ENCODE measurements at places on chromosomes 2 and 18.

- DNase-seq, result peak; percentile 16
Observed at GRCh38 chr18:73891572-73892421, 255.8 kb downstream of the FBXO15 start.

DNA sequence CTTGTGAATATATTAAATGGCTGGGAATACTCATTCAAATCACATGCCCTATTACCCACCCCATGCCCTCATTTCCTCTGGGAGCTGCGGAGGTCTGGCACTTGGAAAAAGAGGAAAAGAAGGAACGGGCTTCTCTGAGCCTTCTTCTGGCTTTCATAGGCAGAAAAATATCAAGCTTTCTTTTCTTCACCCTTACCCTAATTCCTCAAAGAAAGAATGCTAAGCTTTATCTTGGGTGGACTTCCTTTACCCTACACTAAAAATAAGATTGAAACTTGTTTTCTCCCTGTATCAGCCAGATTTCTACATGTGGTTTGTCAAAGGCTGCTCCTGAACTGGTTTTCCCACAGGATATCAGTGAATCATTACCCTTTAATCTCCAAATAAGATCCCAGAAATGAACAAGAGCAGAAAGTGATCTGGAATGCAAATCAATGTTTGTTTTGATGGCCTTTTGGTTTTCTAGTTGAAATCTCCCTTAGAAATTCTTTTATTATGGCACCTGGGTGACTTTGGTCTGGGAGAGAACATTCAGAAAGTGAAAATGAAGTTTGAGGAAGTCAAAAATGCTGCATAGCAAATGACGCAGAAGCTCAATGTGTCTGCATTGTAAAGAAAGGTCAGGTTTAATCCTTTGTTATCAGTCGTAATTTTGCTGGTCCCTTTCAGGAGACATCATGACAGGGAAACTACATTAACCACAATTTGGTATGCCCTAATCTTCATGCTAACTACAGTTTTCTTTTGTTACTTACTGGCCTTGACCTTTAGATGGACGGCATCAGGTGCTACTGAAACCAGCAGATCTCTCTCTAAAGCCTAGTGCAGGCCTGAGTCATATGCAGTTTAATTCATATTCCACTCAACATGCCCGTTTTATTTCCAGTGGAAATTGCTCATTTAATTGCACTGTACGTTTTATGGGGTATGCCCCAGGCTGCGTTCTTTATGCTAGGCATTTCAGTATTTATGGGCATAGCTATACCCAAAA lies 46.6 kb upstream of the HNRNPA3 start:
- no peak for DNase-seq

DNA sequence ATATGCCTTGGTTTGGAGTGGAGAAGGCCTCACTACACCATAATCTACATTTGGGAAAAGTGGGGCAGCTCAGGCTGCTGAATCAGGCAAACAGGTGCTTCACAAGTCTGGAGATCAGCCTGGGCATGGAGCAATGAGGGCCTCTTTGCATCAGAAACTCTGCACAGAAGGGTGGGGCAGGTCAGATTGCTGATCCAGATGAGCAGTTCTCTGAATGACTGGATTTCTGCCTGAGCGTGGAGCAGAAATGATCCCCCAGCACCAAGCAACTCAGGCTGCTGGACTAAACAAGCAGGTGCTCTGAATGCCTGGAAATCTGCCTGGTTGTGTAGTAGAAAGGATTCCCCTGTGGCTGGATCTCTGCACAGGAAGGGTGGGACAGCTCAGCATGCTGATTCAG lies 605.3 kb upstream of the ZNF804A start:
- DNase-seq, result no peak

DNA sequence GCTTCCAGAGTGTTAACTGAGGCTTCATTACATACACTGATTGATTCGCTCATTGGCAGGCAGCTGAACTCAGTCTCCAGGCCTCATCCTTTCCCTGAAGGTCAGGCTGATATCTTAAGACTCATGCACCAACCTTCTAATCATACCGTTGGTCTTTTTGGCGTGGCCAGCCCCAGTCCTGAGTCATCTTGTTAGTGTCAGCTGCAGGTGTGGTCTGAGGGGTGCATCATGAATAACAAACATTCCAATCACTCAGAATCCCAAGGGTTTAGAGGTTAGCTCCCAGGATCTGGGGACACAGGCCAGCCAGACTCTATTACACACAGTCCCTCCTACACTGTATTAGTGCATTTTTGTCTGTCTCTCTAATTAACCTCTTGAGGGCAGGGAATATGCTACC lies 271.5 kb downstream of the HRH4 start:
- DNase-seq, result no peak

DNA sequence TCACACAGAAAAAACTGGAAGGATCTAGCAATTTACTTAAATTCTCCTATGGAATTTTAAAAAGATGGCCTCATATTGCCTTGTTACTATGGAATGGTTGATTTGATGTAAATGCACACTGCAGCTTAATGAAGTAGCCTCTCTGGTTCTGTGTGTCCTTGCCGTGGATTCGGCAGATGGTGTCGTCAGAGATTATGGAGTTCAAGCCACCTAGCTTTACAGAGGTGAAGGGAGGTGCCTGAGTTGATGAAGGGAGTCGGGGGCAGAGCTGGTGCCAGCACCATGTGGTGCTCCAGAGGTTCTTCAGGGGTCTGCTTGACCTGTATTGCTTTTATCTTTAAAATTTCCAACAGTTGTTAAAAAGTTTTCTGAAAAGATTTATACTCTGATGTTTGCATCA lies 48.8 kb downstream of the ASAP2 start:
- no peak for DNase-seq

- DNase-seq, result no peak
Observed at GRCh38 chr2:25895610-25896009, 17.3 kb upstream of the ASXL2 start.

DNA sequence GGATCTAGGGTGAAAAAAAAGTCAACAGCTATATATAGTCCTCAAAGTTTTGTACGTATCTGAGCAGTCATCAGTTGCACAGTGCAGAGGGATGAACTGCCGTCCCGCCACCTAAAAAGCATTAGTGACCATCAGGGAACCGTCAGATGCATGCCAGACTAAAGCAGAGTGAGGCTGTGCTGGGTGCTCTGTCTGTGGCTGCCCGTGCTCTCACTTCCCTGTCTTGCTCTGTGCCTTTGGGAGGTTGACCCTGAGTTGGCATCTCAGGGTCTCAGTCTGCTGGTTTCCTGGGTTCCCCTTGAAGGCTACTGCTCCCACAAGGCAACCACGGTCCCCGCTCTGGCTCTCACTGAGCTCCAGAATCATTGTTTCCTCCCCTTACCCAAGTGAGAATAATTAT lies 11.1 kb downstream of the CLUL1 start:
- DNase-seq, result no peak

DNA sequence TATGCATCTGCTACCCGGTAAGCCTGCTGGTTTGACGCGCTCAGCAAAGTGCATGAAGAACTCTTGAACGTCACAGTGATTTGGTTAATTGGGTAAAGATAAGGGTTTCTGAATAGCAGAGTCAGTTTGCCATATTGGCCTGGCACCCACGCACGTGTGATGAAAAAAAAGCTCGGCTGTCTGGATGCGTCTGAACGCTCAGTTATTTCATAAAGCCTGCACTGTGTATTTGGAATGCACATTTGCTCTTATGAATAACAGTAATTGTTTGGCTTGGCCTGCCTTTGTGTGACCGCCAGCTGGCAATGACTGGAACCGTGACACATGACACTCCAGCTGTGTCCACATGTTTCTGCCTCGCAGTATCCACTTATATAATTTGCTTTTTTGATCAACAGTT lies 129.2 kb upstream of the MEIS1 start:
- peak; percentile 65 for DNase-seq

DNA sequence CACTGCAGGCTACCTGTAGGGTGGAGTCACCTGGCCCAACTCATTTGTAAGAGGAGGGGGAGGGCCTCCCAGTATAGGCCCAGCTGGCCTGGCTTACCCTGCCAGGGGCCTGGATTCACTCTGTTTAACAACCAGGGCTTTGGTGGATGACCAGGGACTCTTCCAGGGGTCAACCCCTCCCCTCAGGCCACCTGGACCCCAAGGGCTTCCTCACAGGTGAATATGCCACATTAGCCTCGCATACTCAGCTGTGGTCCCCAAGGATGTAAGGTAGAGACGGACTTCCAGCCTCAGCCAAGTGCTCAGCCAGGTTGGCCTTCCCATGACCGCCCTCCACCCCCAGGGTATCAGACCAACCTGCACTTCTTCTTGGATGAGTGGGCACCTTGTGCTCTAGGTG lies 8.8 kb upstream of the SH3RF3 start:
- DNase-seq, result no peak
